ENCODE measurements at places on chromosomes 16 and 17.

- DNase-seq, result no peak
These were observed 234.1 kb upstream of the TOM1L1 start for GRCh38 chr17:54666559-54666958.

GRCh38 chr16:51159296-51159695 lies 8.2 kb upstream of the SALL1 start:
- DNase-seq, result no peak

GRCh38 chr16:12201866-12202265 lies 225.3 kb downstream of the SNX29 start:
- no peak for DNase-seq

- no peak for DNase-seq
These were observed 195.2 kb downstream of the MAP2K6 start for GRCh38 chr17:69609473-69610305.

- no peak for DNase-seq
These were observed 6.4 kb downstream of the PER1 start for GRCh38 chr17:8145811-8146210.

GRCh38 chr17:50347894-50348291 lies 2.0 kb downstream of the XYLT2 start:
- DNase-seq, result no peak

GRCh38 chr17:70987867-70988340 lies 818.6 kb downstream of the KCNJ2 start:
- no peak for DNase-seq

DNA sequence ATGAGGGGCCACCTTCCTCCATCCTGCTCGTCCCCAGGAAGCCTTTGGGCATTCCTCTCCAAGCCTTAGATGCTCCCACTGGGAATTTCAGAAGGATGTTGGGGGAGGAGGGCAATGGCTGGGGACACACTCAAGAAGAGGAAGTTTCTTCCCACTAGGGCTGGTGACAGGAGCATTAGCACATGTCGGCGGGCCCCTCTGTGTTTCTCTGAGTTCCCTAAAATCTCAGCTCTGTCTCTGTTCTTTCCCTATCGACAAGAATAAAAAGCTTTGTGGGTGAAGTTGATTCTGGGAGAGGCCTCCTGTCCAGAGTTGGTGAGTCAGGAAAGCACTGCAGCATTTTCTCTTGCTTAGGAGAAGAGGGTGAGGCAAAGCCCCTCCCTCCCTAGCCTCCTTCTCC lies 19.7 kb upstream of the C17orf107 start:
- DNase-seq, result no peak

GRCh38 chr16:56944954-56945839 lies 13.3 kb downstream of the HERPUD1 start:
- DNase-seq, result peak; percentile 21

- DNase-seq, result no peak
These were observed 15.8 kb upstream of the SRRM2 start for GRCh38 chr16:2736476-2737237.

DNA sequence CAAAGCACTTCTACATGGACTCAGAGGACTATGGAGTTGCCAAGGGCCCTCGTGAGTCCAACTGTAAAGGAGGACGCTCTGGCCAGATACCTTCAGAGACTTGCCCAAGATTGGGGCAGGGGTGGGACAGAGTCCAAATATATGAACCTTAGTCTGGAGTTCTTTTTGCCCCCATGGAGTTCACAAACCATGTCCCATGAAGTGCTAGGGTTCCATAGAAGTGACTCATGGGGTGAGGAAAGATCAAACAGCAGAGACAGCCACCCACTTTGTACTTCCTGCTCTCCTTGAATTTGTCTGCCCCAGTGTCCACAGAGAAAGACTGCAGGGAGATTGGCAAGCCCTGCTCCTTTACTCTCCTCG lies 29.0 kb downstream of the SRL start:
- no peak for DNase-seq

- no peak for DNase-seq
These were observed 131.7 kb downstream of the RGS9 start for GRCh38 chr17:65268832-65269231.

- no peak for DNase-seq
These were observed 246.9 kb upstream of the GSE1 start for GRCh38 chr16:85366031-85366763.

- peak; percentile 69 for DNase-seq
These were observed 2.9 kb upstream of the TTYH2 start for GRCh38 chr17:74210191-74211140.

DNA sequence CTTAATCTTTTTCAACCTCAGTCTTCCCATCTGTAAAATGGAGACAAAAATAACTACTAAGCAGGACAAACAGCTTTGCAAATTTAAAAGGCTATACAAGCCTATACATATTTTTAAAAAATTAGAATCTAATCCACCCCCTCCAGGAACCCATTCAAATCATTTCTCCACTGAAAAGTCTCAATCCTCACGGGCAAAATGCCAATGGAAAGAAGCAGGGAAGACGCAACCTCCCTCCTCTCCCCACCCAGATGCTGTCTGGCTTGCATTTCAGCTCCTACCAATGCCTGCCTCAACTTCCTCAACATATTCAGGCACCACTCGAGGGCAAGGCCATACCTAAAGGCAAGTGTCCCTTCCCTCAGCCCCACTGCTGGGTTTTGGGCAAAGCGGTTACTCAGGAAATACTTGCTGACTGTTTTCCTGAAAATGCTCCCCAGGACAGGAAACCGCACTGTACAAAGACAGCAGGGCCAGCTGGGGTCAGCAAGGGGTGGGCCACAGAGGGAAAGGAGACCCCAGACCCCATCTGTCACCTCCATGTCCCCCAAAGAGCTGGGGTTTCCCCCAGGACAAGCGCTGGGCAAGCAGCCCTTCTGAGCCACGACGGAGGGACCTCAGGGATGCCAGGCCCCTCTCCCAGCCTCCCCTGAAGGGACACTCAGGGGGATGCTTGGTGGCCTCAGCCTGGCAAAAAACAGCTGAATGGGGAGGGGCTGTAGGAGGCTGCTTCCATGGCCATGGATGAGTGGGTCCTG lies 47.7 kb upstream of the DOC2B start:
- no peak for DNase-seq

- DNase-seq, result no peak
These were observed 810 bp upstream of the GAN start for GRCh38 chr16:81313701-81314602.

DNA sequence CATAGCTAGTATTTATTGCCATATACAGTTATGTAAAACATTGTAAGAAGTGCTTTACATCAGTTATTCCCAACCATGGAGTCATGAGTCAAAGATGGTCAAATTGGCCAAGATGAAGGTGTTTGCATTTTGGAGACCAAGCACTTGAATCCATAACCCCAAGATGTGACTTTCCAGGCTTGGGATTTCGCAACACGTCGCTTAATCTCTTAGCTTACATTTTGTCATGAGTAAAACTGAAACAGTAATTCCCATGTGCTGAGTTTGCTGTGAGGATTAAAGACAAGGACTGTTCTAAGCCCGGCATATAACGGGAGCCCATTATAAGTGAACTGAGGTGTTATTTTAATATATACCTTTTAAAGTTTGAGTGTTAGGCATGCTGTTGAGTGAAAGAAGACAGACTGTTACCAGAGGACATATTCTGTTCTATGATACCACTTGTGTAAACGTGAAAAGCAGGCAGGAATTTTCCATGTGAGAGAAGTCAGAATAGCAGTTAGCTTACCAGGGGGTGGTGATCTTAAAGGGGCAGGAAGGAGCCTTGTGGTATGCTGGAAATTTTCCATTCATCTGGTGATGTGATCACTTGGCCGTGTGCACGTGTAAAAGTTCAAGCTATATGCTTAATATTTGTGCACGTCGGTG lies 484.9 kb downstream of the WWOX start:
- no peak for DNase-seq

DNA sequence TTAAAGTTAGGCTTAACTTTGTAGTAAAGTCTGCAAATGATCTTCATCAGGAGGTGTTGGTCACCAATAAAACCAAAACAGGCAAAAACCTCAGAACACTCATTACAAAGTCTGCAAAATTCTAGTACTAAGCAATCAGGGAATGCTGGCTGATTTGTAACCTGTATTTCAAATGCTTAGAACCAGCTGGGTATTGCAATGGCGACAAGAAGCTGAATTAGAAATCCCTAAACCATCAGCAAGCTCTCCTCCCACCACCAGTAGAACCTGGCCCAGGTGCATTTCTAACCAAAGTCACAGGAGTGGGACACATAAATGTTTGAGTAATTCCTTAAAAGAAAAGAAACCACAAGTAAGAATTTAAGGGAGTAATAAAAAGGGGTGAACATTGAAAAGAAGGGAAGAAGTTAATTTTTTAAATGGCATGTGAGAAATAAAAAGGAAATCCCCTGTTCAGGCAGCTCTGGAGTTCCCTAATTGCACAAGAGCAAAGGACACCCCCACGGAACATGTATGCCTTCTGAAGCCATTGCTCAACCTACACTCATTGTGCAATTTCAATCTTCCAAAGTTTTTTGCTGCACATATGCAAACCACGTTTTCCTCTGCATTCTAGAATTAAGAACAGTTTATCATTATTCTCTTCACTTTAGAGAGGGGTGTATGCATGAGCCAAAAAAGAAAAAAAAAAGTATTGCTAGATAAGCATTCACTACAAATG lies 102.9 kb downstream of the HIC1 start:
- DNase-seq, result no peak

- no peak for DNase-seq
These were observed 74.5 kb upstream of the PMFBP1 start for GRCh38 chr16:72246423-72246822.

GRCh38 chr17:41464682-41465081 lies 2.5 kb downstream of the KRT32 start:
- DNase-seq, result no peak

GRCh38 chr17:46020023-46020761 lies 21.1 kb downstream of the STH start:
- no peak for DNase-seq

- no peak for DNase-seq
These were observed 6.9 kb upstream of the GJD3 start for GRCh38 chr17:40371261-40371929.

DNA sequence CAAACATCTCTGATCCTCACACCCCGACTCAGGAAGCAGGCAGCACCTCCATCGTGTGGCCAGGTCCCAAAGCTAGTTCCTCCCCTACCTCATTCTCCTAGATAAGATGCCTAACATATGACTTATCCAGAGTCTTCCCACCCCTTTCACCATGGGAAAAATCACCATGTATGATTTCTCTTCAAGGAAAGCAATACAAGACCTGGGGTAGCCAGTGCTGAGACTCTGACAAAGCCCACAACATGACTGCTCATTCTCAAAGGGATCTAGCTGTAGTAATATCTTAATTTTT lies 45.1 kb downstream of the CMTM4 start:
- DNase-seq, result no peak

GRCh38 chr17:80006339-80006720 lies 29.3 kb downstream of the TBC1D16 start:
- no peak for DNase-seq

GRCh38 chr17:30433514-30433913 lies 43.7 kb upstream of the GOSR1 start:
- DNase-seq, result no peak

DNA sequence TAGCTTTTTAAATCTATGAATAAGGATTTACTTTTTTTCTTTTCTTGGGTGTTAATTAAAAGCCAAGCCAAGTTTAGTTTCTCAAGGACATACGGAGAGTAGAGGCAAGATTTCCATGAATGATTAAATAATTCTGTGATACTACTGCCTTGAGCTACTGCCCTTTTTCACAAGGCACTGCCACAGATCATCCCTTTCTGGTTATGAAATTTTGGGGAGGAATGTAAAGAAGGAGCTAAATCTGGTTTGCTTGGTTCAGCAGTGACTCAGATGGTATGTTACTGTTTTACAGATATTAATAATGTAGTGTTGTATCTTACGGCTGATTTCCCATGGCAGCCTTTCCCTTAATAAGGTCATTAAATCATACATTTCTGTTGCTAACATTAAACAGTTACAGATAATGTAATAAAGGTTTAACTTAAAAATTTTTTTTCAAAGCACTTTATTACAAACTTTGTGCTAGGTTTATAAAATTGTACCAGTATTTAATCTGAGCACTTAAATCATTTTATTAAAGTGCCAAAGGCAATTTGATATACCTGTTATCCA lies 2.6 kb downstream of the WSB1 start:
- DNase-seq, result no peak

GRCh38 chr17:60724647-60725046 lies 47.0 kb downstream of the BCAS3 start:
- no peak for DNase-seq

- no peak for DNase-seq
These were observed at the start of gene CCL1 for GRCh38 chr17:34363183-34363661. TSS of gene CCL1 (minus strand) at chr17:34363233. CDS start at chr17:34363161, 72 bp downstream.

DNA sequence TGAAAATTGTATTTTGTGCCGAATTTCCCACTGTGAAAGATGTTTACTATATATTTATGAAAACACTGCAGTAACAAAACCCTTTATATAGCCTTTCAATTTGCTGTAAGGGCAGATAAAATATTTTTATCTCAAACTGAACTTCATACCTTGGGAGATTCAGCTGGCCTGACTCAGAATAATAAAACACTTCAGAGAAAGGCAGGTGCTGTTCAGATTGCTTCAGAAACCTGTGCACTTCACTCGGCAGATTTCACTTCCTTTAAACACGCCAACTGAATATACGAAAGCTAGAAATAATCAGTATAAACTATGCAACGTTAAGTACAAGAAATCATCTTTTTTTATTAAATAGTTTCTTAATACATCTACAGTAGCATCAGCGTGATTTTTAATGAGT lies 839.1 kb upstream of the RBFOX1 start:
- DNase-seq, result no peak

DNA sequence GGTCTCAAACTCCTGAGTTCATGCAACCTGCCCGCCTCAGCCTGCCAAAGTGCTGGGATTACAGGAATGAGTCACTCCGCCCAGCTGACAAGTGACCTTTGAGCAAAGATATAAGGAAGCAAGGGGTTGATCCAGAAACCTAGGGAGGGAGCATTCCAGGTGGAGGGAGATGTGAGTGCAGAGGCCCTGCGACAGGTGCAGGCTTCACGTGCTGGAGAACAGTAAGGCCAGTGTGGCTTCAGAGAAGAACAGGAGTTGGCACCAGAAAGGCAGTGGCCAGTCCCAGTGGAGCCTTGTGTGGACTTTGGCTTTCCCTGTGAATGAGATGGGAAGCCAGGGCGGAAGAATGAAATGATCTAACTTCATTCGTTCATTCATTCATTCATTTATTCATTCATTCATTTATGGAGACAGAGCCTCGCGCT lies 73.6 kb upstream of the HAS3 start:
- DNase-seq, result no peak

- no peak for DNase-seq
These were observed 178.9 kb downstream of the TMEM132E start for GRCh38 chr17:34758316-34758715.

GRCh38 chr16:86059253-86060171 lies 160.6 kb downstream of the IRF8 start:
- DNase-seq, result no peak

GRCh38 chr16:72952811-72953271 lies 95.1 kb downstream of the ZFHX3 start:
- no peak for DNase-seq

Data from stimulated activated CD4-positive, alpha-beta T cell treated with anti-CD3 and anti-CD28 coated beads, Interleukin-1b, Interleukin-23, amount 100 ng/mL, for 24 hours (primary cell).